ENCODE measurements at places on chromosomes 1 and 21. TPM values are rescaled to one million over a fixed set of nuclear protein-coding genes. Genes with fewer than 3 reads are reported as not detected.

TMEM61 gene
- not detected for total RNA-seq

SMIM1 gene
- 1.3 TPM for total RNA-seq

- H3K27ac ChIP-seq = peak overlapping the region; percentile 87
- peaks cover 82% of the 10 kb centered on the region for H3K4me1 ChIP-seq
- H3K4me3 ChIP-seq = no peak overlapping the region
- DNase-seq = no peak
These were observed 505.1 kb upstream of the USP24 start for GRCh38 chr1:55720261-55720660.

GRCh38 chr1:56758135-56758534, 61.1 kb downstream of the FYB2 start:
- no peak for DNase-seq
- H3K4me1 ChIP-seq = peaks cover 2% of the 10 kb centered on the region
- H3K4me3 ChIP-seq = no peak overlapping the region
- peaks cover 34% of the 10 kb centered on the region for H3K27me3 ChIP-seq
- no peak overlapping the region for H3K27ac ChIP-seq
